Fibroblast of the aortic adventitia (primary cell): ENCODE measurements at places on chromosomes 6 and 20. TPM values are rescaled to one million over a fixed set of nuclear protein-coding genes. Genes with fewer than 3 reads are reported as not detected.

Gene F13A1
- not detected in 2 replicates for total RNA-seq

Gene PTCHD4
- total RNA-seq, result 5.2 and 9.8 TPM in 2 replicates

Gene SOD2
- total RNA-seq, result 184 and 504 TPM in 2 replicates

Gene SLC17A4
- total RNA-seq, result not detected in 2 replicates

Gene PTCRA
- not detected in 2 replicates for total RNA-seq

Gene CTSA
- total RNA-seq, result 56.2 and 166 TPM in 2 replicates

Gene FOXP4
- 0.41 and 2.9 TPM in 2 replicates for total RNA-seq

Gene BEND6
- total RNA-seq, result 15.3 and 34.8 TPM in 2 replicates

Gene AVP
- total RNA-seq, result not detected in 2 replicates

Gene PI16
- total RNA-seq, result 1.5 and 6.3 TPM in 2 replicates

Gene CTCFL
- not detected in 2 replicates for total RNA-seq

Gene HLA-DQB2
- total RNA-seq, result not detected in 2 replicates

Gene NCOA5
- 11.9 and 24.0 TPM in 2 replicates for total RNA-seq

GRCh38 chr6:126054258-126054702 lies 67.9 kb downstream of the TRMT11 start:
- no peak for DNase-seq

DNA sequence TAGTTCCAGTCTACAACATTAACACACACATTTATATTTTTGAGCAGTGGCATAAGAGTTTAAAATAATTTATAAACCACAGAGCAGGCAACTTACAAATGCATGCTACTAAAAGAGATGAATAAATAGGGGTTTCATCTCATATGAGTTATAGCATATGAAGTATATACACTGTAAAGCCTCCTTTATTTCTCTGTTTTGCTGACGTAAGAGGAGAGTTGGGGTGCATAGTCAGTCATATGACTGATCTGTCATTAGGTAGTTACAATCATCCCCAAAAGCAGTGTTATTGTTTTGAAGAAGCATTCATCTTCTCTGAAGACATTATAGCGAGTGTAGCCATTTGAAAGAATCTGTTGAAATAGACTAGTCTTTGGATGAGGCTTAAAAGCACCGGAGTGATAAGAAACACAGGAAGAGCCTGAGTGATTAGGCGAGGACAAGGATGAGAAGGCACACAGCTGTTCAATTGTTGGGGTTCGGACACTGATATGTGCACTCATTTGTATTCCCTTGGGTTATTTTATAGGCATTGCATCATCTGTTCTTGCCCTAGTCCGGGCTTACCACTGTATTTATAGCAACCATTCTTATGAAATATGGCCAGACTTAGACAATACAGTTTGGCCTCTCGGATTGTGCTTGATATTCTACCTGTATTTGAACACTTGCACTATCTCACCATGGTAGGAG lies 325.7 kb downstream of the SAMD5 start:
- no peak for DNase-seq

DNA sequence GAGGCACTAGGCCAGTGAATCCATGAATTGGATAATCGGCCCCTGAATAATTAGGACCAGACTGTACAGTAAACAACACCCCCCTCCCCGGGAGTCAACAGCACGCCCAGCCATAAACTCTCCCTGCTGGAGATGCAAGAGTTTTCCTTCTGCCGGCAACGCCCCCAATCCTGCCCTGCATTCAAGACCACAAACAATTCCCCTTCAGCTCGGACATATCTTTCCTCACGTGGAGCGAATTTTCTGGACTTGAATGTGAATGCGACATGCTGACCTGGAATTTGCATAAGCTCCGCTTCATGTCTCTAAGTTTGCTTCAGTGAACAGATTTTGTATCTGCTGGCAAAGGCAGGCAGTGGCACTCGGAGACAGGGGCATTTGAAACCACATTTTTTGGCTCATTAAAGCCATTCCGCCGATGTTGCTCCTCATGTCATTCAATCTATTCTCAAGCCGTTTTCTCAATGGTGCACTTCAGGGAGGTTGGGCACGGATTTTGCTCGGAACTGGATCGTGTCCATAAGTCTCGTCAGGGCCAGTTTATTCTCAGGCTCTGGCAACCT lies 38.0 kb upstream of the GMPR start:
- DNase-seq, result no peak

GRCh38 chr20:38945012-38945411 lies 17.1 kb upstream of the DHX35 start:
- no peak for DNase-seq

- DNase-seq, result peak; percentile 16
Observed at GRCh38 chr20:48667889-48668413, 159.8 kb downstream of the PREX1 start.

- no peak for DNase-seq
Observed at GRCh38 chr20:12815231-12815768, 193.5 kb upstream of the SPTLC3 start.

- DNase-seq, result no peak
Observed at GRCh38 chr6:75946146-75946831, 126.2 kb downstream of the IMPG1 start.

GRCh38 chr6:17945111-17945510 lies 42.3 kb downstream of the KIF13A start:
- DNase-seq, result peak; percentile 64

DNA sequence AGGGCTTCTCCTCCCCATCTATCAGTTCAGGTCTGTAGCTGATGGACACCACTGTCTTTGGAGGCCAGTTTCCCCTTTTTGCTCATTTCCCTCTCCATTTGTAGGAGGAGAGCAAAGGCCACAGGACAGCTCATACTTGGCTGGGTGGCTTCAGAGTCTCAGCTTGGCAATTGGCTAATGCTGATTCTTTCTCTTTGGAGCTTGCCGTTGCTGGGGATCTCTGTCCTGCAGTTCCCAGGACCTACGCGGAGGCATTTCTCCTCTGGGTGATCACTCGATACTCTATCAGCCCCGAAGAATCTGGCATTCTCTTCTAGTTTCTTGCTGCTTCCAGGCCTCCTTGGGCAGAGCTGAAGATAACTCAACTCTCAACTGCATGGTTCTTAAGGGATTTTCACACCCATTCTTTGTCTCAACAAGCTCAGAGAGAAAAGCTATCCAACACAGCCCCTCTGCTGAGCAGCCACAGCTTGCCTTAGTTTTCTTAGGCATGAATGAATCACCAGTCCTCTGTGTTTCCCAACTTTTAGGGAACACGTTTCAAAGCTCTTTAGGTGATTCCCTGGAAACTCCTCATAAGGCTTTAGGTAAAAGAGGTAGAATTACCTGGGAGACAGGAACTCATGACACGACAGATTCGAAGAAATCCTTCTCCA lies 19.2 kb upstream of the SSR1 start:
- no peak for DNase-seq

GRCh38 chr6:83510791-83511190 lies 1.5 kb upstream of the PRSS35 start:
- no peak for DNase-seq

DNA sequence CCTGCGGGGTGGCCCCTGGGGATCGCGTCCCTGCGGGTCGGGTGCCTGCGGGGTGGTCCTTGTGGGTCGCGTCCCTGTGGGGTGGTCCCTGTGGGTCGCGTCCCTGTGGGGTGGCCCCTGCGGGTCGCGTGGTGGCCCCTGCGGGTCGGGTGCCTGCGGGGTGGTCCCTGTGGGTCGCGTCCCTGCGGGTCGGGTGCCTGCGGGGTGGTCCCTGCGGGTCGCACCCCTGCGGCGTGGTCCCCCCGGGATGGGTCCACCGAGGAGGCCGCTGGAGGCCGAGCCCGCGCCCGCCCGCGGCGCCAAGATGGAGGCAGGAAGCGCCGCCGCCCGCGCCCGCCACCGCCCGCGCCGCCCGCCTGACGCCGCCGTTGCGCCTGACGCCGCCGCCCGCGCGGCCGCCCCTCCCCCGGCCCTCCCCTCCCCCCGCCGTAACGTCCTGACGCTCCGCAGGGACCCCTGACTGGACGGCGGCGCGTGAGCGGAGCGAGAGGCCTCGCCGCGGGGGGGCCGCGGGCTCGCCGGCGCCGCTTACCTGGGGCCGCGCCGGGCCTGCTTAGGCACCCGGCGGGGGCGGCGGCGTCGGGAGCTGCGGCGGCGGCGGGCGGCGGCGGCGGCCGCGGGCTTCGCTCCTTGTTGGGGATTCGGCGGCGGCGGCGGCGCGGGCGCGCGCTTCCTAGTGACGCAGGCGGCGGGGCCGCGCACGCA lies at the start of gene GMEB2:
GMEB2 (minus strand) TSS at position 678 of the 705 bp plus-strand sequence. CDS start 7,704 bp downstream, outside the sequence.
- DNase-seq, result no peak

GRCh38 chr6:95203153-95203754 lies 374.1 kb upstream of the MANEA start:
- peak; percentile 28 for DNase-seq

GRCh38 chr6:49269190-49269589 lies 193.9 kb downstream of the MMUT start:
- peak; percentile 32 for DNase-seq

GRCh38 chr6:162099685-162100084 lies 627.9 kb downstream of the PRKN start:
- DNase-seq, result peak; percentile 90

DNA sequence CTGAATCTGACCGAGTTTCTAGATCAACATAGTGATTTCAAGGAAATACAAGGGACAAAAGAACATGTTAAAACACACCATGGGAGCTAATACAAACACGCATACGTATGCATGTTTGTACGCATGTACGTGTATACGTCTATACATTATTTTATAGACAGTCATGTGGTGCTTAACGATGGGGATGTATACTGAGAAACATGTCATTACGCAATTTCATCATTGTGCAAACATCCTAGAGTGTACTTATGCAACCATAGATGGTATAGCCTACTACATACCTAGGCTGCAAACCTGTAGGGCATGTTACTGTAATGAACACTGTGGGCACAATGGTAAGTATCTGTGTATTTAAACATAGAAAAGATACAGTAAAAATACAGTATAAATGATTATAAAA lies 25.0 kb upstream of the NELFCD start:
- no peak for DNase-seq

DNA sequence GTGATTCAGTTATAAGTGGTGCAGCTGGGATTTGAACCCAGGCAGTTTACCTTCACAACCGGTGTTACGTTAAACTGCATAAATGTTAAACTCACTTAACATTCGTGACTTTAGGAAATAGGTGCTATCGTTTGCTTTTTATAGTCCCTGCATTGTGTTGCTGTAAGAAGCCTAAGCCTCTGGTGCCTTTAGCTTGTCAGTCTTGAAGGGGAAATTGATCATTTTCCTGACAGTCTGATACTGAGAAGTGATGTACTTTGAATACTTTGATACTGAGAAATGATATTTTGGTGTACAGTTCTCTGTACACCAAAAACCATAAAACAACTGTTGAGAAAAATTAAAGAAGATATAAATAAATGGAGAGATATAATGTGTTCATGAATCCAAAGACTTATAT lies 52.5 kb upstream of the NEDD9 start:
- DNase-seq, result no peak

- no peak for DNase-seq
Observed at GRCh38 chr6:96704713-96705112, 132.6 kb downstream of the GPR63 start.

DNA sequence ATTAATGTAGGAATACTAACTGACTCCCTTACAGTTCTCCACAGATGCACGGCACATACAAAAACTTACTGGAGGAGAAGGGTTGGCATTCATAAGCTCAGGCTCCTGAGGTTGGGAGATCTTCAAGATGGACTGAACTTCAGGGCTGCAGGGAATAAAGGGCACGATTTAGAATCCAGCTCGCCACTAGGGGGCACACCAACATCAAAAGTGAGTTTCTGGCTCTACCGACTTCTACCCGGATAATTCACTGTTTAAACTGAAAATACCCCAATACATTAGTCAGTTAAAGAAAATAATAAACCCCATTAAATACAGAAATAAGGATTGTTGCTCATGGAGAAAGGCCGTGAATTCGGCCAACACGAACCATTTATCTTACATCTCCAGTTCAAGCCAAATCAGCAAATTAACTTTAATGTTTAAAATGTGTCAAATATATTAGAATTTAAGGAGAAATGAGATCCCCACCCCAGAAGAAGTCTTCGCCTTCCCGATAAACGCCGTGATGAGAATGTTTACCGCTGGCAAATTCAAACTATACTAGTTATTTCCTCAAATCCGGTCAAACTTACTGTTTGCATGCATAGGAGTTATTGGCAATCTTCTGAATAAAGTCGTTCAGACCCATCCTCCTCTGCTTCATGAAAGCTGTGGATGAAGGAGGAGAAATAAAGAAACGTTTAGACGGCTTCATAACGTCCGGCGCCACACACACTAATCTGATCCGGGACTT lies 121.7 kb upstream of the SLC2A12 start:
- DNase-seq, result peak; percentile 94

DNA sequence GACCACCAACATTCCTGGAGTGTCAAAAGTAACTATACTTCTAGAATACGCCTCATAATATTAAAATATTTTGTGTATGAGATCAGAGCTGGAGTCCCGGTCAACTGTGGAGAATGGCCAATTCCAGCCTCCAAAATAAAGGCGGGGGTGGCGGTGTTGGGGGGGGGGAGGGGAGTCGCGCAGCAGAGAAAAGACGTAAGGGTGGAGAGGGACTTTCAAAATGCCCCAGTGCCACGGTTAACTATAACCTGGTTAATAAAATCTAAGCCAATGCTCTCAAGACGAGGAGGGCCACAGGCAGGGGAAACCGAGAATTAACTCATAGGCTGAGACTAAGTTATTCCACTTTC lies 1.3 kb downstream of the NUP153 start:
- peak; percentile 77 for DNase-seq

DNA sequence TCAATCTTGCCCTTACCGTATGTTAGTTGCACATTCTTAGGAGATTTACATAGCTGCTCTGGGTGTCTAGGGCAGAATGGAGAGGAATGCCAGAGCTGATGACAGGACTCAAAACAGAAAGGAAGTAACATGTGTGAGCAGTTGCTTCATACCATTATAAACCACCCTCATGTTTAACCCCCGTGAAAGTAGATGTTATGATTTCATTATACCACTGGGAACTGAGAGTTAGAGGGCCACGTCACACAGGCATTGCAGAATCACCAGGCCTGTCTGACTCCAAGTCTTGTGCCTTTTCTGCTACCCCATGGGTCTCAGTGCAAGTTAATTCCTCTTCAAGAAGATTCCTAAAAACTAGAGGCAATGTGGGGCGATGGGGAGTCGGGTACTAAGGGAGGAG lies 23.5 kb upstream of the SIM1 start:
- no peak for DNase-seq

GRCh38 chr6:51529240-51529639 lies 558.2 kb downstream of the PKHD1 start:
- DNase-seq, result no peak

GRCh38 chr6:474453-475185 lies 83.1 kb downstream of the IRF4 start:
- DNase-seq, result no peak

DNA sequence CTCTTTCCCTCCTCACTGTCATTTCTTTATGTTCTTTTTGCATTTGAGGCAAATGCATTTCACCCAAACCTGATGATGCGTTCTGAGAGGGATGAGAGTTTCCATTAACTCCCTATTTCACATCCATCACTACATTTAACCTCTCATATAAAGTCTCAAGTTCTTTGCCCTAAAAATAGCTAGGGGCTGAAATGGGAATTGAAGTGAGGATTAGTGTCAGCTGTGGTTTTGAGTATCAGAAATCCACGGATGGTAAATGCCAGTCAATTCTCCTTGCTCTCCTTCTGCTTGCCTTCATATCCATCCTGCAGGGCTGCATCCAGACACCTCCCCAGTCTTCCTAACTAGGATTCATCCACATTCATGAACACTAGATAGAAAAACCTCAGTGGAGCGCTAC lies 10.0 kb upstream of the DTNBP1 start:
- DNase-seq, result no peak

GRCh38 chr6:6781172-6781872 lies 192.8 kb downstream of the LY86 start:
- peak; percentile 74 for DNase-seq

GRCh38 chr6:15343490-15344191 lies 97.8 kb downstream of the JARID2 start:
- DNase-seq, result no peak

- no peak for DNase-seq
Observed at GRCh38 chr6:24353861-24354260, 4.0 kb downstream of the DCDC2 start.
